CD4-positive, alpha-beta memory T cell (primary cell): ENCODE measurements at places on chromosomes 6 and 20. TPM values are rescaled to one million over a fixed set of nuclear protein-coding genes. Genes with fewer than 3 reads are reported as not detected.

The ZC3H12D gene
- 3.1 TPM for polyA plus RNA-seq

The KCNK16 gene
- polyA plus RNA-seq = not detected

The CCN6 gene
- 0.09 TPM for polyA plus RNA-seq

The CDC5L gene
- 17.7 TPM for polyA plus RNA-seq

The TMEM170B gene
- polyA plus RNA-seq = 0.38 TPM

The OR12D3 gene
- not detected for polyA plus RNA-seq

The F13A1 gene
- 0.06 TPM for polyA plus RNA-seq

GRCh38 chr6:131762984-131763383 is 44.8 kb upstream of the ENPP1 start:
- DNase-seq = no peak

GRCh38 chr6:70706491-70707123 is 38.9 kb downstream of the SMAP1 start:
- peak; percentile 47 for DNase-seq

- DNase-seq = no peak
Measured at GRCh38 chr6:4986999-4987398, 16.8 kb downstream of the RPP40 start.

DNA sequence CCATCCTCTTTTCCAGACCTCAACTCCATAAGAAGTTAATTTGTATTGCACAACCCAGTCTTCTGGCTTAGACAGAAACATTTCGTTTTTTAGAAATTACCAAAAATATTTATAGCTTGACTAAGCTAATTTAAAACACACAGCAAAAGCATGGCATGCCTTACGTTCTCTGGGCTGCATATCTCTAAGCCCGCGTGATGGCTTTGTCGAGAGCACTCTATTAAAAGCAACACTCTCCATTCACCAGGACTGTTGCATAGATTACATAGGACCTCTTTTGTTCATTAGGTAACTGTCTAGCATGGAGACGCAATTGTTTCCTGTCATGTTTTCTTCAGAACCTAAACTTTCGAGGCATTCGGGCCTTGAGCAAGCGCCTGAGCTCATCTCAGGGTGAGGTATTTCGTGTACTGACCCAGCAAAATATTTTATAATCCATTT is 104.5 kb downstream of the IBTK start:
- DNase-seq = no peak

GRCh38 chr20:58233881-58234528 is 5.6 kb upstream of the ANKRD60 start:
- DNase-seq = no peak

DNA sequence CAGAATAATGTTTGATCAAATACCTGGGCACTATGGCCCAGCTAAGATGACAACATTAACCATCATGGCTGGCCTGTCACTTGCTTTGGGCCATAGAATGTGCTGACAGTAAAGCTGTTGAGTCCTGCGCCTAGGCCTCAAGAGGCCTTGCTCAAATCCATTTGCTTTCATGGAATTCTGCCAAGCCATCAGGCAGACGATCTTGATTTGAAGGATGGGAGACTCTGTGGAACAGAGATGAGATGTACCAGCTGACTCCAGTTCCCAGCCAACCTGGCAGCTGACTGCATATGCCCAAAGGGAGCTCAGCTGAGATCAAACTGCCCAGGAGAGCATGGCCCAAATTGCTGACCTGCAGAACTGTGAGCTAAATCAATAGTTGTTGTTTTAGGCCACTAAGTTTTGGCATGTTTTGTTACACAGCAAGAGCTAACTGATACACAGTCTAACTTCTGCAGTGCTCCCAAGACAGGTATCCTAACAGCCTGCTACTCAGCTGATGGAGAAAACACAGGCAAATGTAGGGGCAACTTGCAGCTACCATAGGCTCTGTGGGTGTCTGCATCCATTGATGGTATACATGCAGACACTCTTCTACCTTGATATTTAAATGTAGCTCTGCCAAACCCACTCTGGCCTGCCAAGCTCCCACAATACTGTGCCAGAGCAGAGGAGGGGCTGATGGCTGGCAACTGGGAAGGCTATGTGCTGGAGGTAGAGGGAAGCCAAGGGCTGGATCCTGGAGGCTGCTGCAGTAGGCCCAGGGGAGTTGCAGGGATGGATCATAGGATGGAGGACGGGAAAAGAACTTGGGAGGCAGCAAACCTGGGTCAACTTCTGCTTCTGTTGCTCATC is 55.2 kb upstream of the RNF24 start:
- DNase-seq = no peak

DNA sequence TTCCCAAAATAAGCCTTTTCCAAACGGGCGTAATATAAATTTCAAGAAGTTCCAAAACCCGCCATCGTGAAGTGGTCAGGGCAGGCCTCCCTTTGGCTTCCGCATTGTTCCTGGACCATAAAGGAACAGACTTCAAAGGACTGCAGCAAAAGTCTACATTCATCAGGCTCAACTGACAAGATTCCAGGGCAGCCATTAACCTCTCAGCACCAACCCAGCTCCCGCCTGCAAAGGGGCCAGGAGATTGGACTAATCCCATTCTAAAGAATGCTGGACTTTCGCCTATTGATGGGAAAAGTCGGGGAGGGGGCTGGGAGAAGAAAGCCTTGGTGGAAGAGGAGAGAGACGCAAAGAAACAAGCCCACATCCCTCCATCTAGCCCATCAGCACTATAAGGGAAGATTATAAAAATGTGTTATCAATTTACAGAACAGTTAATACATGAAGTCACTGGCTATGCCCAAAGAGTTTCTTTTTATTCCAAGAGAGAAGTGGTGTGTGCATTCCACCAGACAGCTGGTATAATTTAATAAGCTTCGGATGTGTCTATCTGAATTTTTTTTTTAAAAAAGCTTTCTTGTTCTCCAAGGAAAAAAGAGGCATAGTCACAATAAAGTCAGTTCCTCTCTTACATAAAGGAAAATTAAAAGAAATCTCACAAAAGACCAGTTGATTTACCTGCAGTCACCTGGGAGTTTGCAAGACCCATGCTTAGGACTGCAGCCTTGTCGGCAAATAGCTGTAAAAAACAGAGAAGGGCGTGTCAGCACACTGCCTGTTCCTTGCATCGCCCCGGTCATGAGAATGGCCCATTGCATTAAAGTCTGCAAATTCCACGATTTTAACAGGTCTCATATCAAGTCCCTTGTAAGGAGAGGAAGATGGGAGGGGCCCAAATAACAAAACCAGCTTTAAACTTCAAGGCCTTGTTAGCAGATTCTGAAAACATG is 17.8 kb downstream of the JAG1 start:
- DNase-seq = no peak

DNA sequence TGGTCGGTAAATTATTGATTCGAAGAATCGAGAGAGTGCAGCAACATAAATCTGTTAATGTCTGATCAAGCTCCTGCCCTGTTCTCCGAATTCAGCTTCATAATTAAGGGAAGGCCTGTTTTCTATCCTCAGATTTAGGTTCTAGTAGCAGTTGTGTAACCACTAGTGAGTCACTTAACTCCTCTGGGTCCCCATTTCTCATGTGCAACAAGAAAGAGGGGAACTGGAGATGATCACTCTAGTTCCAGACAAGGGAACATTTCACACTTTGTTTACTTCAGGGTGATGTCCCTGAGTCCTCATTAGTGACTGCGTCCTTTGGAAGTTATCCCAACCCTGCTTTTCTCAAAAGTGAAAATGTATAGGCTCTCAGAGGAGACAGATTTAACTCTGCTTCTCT is 68.1 kb upstream of the RNF146 start:
- no peak for DNase-seq

GRCh38 chr20:20192366-20192765 is 140.0 kb downstream of the CFAP61 start:
- no peak for DNase-seq

DNA sequence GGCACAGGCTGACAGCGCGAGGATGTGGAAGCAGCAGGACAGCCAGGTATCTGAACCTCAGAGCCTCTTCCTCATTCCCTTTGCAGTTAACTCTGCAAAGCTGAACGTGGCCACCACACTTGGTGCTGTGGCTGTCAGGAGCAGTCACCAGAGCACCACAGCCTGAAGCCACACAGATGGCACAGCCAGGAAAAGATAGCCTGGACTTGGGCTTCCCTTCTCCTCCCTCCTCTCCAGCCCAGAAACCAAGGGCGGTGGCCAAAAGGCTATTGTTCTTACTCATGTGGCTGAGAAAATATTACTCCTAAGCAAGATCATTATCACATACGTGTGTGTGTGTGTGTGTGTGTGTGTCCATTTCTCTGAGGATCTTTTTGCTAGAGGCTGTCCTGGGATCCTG is 39.8 kb downstream of the CD164 start:
- no peak for DNase-seq

DNA sequence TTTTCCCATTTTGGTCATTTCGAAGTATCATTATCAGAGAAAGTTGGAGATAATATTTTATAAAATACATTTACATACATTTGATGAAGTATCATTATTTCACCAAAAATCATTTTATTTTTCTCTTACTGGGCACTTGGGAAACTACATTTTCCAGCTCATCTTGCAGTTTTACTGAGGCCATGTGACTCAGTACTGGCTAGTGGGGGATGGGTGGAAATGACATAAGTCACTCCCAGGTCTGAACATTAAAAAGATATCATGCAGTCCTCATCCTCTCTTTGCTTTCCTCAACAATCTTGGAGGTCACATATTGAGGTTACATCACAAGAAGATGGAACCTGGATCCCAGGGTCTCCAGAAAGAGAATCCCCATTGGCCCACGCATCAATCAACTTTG is 84.1 kb downstream of the CD24 start:
- no peak for DNase-seq

- no peak for DNase-seq
Measured at GRCh38 chr6:133964052-133964451, 11.0 kb downstream of the TBPL1 start.

GRCh38 chr6:26432627-26433201 is 7.6 kb upstream of the BTN3A3 start:
- no peak for DNase-seq

GRCh38 chr20:46030284-46031013 is 1.4 kb downstream of the SLC12A5 start:
- no peak for DNase-seq

DNA sequence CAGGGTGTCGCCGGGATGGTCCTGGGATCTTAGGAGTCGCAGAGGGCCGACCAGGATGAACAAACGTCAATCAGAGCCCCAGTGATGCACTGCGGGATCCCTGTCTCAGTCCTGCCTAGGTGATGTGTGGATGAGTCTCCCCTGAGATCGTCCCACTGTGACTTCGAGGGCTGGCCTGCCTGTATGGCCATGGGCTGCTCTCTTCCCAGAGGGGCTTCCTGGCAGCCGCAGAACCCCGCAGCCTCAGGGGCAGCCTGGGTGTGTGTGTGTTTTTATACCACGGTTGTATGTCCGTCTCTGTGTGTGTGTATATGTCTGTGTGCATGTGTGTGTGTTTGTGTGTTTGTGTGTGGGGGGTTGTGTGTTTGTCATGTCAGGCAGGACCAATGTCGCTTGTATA is 111.6 kb downstream of the MYLK4 start:
- no peak for DNase-seq

GRCh38 chr6:122845464-122845863 is 56.4 kb downstream of the SMPDL3A start:
- no peak for DNase-seq

GRCh38 chr20:59022754-59023153 is 3.5 kb downstream of the TUBB1 start:
- no peak for DNase-seq

DNA sequence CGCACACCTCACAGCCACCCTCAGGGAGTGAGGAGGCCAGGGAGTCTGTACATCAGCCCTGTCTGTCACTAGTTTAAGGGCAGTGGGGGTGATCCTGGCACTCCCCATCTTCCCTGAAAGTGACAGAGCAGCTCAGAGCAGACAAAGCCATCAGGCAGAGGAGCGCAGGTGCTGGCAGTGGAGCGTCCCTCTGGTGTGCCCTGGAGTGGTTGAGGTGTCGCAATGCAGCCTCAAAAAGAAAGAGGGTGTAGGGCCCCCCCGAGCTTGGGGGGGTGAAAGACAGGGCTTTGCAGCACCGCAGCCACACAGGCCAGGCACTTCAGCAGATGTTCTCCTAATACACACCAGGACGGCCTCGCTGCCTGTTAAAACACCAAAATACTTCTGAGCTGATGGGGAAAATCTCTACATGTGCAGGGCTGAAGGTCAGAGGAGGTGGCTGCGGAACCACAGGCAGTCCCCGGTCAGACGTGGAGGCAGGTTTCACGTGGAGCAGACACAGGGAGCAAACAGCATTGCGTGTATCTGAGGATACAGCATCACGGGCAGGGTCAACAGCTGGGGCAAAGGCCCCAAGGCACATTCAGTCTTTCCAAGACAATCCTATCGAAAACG is 69.5 kb downstream of the PREX1 start:
- DNase-seq = peak; percentile 19

DNA sequence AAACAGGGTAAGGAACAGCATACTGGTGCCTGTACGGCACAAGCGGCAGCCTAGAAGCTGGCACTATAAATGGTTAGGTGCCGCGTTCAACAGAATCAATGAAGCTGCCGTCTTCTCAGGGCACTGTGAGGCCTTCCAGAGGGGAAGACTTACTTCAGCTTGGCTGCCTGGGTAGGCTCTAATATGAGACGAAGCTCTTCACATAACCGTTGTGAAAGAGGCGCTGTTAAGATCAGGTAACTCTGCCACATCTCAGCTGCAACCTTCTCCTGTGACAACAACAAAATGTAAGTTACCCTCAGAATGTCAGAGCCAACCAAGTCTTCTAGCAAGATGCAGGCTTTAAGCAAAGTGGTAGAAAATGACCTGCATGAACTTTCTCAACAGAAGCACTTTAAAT is 12.0 kb upstream of the LYRM2 start:
- no peak for DNase-seq

DNA sequence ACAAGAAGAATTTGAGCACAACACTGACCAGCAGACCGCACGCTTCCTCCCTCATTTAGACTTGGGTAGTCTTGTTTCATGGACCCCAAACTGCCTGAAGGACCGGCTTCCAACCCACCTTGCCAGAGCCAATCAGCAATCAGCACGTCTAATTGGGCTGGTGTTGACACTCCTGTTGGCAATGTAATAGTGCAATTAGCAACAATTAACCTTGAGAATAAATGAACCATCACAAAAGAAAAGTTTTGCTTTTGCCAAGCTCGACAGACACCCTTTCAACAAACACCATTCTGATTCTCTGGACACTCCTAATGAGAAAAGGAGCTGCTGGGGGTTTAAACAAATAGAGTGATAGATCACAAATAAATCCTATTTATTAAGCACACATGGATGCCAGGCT is 61.0 kb downstream of the EDN3 start:
- DNase-seq = no peak

DNA sequence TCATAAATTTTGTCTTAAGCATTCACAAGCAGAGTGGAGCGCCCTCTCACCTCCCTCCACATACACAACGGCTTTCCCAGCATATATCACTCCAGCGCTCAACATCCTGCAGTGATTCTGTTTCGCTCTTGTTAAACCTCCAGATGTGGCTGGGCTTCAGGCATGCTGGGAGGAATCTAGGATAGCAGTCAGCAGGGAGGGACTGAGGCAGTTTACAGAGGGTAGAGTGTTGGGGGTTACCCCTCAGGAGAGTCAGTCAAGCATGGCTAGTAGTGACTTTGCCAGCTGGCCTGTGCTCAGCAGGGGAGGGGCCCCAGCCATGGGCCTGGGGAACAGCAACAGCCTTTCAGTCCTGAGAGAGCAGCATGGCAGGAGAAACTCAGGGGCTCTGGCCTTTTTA is 161.4 kb upstream of the FLRT3 start:
- DNase-seq = no peak

- DNase-seq = no peak
Measured at GRCh38 chr6:3533981-3534380, 77.1 kb upstream of the SLC22A23 start.

GRCh38 chr20:40703975-40704530 is 15.0 kb upstream of the MAFB start:
- no peak for DNase-seq
